ENCODE measurements at places on chromosomes 16 and 17. TPM values are rescaled to one million over a fixed set of nuclear protein-coding genes. Genes with fewer than 3 reads are reported as not detected.

DNA sequence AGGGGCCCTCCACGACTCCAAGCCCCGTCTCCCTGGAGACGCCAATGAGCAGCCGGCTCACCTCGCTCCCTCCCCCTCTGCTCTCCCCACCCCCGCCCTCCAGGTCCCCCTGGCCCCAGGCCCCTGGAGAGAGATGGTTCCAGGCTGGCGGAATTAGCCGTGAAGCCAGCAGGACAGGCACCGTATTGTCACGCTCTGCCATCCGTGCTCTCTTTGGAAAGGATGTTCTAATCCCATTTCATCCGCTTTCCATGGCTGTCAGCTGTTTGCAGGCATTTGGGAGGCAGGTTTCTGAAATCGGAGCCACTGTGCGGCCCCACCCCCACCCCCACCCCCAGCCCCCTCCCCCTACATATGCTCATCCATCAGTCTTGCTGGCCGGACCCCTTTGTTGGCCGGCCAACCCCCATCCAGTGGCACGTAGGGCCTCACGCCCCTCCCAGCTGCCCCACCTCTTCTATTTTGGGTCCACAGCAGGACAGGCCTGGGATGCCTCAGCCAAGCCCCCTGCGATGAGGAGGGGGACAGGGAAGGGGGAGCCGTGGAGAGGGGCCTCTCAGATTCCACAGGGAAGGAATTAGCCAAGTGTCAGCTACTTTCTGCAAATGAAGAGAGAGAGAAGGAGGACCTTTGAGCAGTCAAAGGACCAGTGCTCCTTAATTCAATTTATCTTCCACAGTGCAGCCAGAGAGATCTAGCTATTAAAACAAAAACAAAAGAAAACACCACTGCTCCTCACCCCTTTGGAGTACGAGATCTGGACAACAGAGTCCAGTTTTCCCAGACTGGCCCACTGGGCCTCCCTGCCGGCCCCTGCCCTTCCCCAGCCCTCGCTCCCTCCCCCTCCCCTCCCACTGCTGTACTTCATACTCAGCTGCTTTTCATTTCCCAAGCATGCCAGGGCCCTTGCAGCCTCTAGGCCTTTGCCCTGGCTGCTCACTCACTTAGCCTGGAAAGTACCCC lies 30.7 kb downstream of the SDK2 start:
- no peak for DNase-seq

- DNase-seq, result no peak
Observed at GRCh38 chr17:77391668-77392375, 251.1 kb downstream of the SEC14L1 start.

GRCh38 chr16:89958068-89958467 lies 9.5 kb downstream of the DEF8 start:
- peak; percentile 52 for DNase-seq

- peak; percentile 95 for DNase-seq
Observed at GRCh38 chr16:2147981-2148671, at the start of gene RAB26. RAB26 (plus strand) TSS chr16:2148625; CDS start chr16:2148784, 159 bp downstream.

GRCh38 chr17:69314246-69315065 lies 12.5 kb downstream of the ABCA5 start:
- no peak for DNase-seq

DNA sequence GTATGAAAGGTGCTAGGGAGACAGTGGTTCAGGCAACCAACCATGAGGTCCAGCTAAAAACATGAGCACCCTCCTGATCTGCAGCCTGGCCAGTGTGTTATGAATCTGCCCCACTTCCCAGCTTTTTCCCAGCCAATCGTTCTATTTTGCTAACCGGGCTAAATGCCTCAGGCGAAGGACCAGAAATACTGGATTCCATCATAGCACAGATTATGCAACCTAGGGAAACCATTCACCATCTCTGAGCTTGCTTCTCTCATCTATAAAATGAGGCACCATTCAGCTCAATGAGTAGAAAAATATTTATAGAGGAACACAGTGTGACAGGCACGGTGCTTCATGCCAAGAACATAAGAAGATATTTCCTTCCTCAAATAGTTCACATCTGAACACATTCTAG lies 45.2 kb upstream of the NUDT7 start:
- no peak for DNase-seq

- no peak for DNase-seq
Observed at GRCh38 chr16:12305847-12306801, 329.6 kb downstream of the SNX29 start.

GRCh38 chr16:69365901-69366300 lies 14.3 kb upstream of the TMED6 start:
- no peak for DNase-seq

DNA sequence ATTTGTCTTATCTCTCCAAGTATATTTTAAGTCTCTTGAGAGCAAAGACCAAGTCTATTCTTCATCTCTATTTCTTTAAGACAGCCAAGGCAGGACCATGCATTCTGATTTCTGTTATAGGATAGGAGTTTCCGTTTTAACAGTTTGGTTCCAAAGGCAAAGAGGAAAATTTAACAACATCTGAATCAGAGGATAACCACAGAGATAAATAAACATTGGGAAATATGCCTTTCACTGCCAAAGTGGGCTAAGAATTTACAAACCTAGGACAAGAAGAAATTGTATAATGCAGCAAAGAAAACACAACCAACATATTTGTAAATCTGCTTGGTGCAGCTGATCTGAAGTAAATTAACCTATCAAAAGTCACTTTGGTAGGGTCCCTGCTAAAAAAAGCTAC lies 37.7 kb downstream of the USP32 start:
- DNase-seq, result no peak

GRCh38 chr17:6305613-6306360 lies 129.1 kb downstream of the AIPL1 start:
- DNase-seq, result peak; percentile 29

- DNase-seq, result no peak
Observed at GRCh38 chr16:7487574-7488323, 155.1 kb downstream of the RBFOX1 start.

- no peak for DNase-seq
Observed at GRCh38 chr17:21240369-21241055, 12.7 kb downstream of the NATD1 start.

DNA sequence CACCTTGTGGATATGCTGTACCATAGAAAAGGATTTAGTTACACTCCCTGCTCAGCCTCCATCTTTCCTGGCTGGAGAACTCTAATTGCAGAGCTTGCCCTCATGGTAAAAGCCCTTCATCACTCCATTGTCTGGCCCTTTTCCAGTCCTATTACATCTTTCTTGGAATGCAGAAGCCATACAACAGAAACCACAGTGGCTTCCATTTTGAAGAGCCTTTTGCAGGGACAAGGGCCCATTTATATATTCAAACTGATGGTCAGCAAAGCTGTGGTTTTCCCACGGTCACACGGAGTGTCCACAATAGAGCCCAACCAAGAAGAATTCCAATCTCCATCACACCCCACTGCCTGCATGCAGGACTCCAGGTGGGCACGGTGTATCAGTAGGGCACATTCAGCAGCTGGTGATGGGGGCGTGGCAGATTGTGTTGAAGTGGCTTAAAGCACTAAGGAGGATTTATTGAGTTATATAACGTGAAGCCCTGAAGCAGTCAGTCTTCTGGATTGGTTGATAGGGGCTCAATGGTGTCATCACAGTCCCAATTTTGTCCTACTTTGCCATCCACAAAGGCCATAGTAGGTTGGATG lies 20.3 kb downstream of the COPRS start:
- no peak for DNase-seq

- DNase-seq, result peak; percentile 85
Observed at GRCh38 chr17:17900615-17901520, 64.1 kb upstream of the SREBF1 start.

DNA sequence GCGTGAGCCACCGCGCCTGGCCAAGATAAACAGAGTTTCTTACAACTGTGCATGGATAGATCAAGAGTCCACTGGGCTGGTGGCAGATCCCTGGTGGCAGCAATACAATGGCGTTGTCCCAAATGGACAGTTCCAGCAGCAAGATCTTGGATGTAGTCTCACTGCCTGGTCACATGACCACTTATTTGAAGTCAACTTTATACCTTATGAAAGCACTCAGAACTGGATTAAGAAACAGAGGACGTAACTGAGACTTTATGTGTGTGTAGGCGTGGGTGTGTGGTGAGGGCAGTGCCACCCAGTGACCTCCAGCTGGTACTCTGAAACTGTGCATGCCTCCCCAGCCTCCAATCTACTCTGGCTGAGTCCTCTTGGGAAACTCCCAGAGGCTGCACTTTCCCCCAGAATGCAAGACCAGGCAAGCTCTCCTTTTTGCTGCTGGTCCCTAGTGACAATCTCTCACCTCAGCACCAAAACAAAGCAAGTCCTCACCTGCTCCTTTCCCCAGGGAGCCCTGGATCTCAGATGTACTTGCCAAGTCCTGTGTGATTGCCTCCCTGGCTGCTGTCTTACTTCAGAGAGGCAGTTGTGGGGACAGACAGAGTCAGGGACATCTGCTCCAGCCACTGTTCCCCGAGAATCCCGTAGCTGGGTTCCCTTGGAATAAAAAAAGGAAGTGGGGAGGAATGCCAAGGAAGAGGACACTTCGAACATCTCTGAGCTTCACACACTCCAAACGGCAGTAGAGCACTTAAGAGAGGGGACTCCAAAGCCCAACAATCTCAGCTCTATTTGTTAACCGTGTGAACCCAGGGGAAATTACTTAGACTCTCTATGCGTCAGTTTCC lies 11.7 kb upstream of the ST6GALNAC2 start:
- no peak for DNase-seq

- DNase-seq, result peak; percentile 95
Observed at GRCh38 chr17:79810130-79811010, 13.5 kb upstream of the CBX8 start.

DNA sequence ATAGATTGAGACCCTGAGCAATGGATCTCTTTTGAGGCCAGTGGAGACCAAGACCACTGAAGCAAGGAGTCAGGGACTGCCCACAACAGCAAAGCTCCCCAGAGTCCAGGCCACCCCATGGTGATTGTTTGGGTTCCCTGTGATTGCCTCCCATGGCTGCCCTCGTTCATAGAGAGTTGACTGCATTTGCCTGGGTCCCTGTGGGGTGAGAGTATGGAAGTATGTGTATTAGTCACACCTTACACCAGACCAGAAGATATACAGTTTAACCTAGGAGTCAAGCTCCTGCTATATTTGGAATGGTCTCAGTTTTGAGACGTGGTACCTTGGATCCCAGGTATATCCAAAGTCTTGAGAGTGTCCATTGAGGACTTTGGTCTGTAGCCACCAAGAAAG lies 20.2 kb downstream of the HLF start:
- DNase-seq, result no peak

DNA sequence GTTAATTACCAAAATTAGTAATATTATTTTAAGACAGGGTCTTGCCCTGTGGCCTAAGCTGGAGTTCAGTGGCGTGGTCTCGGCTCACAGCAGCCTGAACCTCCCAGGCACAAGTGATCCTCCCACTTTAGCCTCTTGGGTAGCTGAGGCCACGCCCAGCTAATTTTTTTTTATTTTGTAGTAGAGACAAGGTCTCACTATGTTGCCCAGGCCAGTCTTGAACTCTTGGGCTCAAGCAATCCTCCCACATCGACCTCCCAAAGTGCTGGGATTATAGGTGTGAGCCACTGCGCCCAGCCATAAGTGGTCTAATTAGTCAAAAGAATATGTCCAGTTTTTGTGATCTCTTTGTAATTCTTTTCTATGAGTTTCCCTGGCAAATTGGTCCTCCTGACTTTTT lies 12.0 kb upstream of the CFDP1 start:
- no peak for DNase-seq

GRCh38 chr16:57689762-57690558 lies 4.6 kb upstream of the DRC7 start:
- no peak for DNase-seq

GAS2L2 gene
- under 0.01 TPM for total RNA-seq

SCIMP gene
- total RNA-seq, result not detected

AGRP gene
- total RNA-seq, result not detected

TRPV2 gene
- 3.3 TPM for total RNA-seq

CDYL2 gene
- 3.2 TPM for total RNA-seq

ZACN gene
- total RNA-seq, result not detected

PTGES3L gene
- not detected for total RNA-seq

ODAD4 gene
- not detected for total RNA-seq

IRX5 gene
- total RNA-seq, result 7.8 TPM

TBC1D3E gene
- not detected for total RNA-seq

BAHCC1 gene
- 8.6 TPM for total RNA-seq

ZNF207 gene
- 259 TPM for total RNA-seq

All from stomach (tissue), 19 donors.